HCT116 (cell line): ENCODE measurements at places on chromosomes 6 and 20.

- DNase-seq = no peak
Measured at GRCh38 chr6:40319124-40319523, 268.0 kb downstream of the LRFN2 start.

- DNase-seq = no peak
Measured at GRCh38 chr20:23047001-23047737, 2.3 kb downstream of the THBD start.

- no peak for DNase-seq
Measured at GRCh38 chr20:56442389-56443365, 25.8 kb upstream of the RTF2 start.

DNA sequence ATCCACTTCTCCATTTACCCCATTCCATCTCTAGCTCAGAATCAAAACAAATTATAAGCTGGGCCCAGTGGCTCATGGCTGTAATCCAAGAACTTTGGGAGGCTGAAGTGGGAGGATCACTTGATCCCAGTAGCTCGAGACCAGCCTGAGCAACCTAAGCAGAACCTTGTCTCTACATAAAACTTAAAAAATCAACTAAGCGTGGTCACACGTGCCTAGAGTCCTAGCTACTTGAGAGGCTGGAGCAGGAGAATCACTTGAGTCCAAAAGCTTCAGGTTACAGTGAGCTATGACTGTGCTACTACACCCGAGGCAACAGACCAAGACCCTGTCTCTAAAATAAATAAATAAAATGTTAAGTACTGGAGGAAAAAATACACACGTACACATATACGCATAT is 74.7 kb upstream of the RUNX2 start:
- no peak for DNase-seq

DNA sequence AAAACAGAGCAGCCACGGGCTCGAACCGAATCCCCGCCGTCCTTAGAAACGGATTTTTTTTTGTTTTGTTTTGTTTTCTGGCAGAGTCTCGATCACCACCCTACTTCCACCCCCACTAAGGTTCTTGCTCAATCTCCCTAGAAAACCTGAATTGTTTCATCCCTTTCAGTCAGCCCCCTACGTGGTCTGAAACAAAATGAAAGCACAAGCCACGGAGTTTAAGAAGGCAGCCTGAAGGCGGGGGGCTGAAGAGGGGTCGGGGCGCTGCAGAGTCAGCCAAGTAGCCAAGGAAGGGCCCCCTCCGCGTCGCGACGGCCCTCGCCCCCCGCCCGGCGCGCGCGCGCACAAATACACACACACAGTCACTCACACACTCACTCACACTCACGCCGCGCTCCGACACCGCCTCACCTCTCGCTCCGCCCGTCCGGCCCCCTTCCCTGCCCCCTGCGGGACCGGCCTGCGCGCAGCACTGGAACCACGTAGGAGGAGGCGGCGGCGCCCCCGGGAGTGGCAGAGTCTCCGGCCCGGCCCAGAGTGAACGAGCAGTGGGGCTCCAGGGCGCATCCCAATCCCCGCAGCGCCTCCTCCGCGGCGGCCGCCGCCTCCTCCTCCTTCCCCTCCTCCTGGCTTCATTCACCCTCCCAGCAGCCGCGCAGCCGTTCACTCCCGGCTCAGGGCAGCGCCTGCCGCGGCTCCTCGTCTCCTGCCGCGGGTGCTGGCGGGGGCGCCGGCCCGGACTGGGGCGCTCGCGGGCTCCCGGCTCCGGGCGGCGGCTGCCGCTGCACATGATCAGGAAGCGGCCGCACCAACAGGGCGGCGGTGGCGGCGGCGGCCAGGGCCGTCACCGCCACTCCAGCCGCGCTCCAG is 1.4 kb downstream of the ATXN1 start:
- no peak for DNase-seq

- DNase-seq = no peak
Measured at GRCh38 chr20:24583169-24583792, 113.9 kb downstream of the SYNDIG1 start.
